ENCODE measurements at places on chromosomes 7 and 10. TPM values are rescaled to one million over a fixed set of nuclear protein-coding genes. Genes with fewer than 3 reads are reported as not detected.
A peak's percentile ranks its signal among the peaks of the same experiment; 100 is the strongest.

- H3K27me3 ChIP-seq, result no peaks in the 10 kb centered on the region
- no peaks in the 10 kb centered on the region for H3K36me3 ChIP-seq
- DNase-seq, result no peak
- no peaks in the 10 kb centered on the region for H3K4me1 ChIP-seq
Observed at GRCh38 chr7:89826557-89826956, 327.7 kb upstream of the STEAP1 start.

LOXL4 gene
- total RNA-seq, result 5.2 TPM

- DNase-seq, result no peak
- no peaks in the 10 kb centered on the region for H3K36me3 ChIP-seq
- no peaks in the 10 kb centered on the region for H3K27me3 ChIP-seq
- H3K4me1 ChIP-seq, result peaks cover 56% of the 10 kb centered on the region
- H3K27ac ChIP-seq, result peak overlapping the region; percentile 84
Observed at GRCh38 chr10:122141821-122142640, 129.1 kb upstream of the BTBD16 start.

FKBP6 gene
- not detected for total RNA-seq

MSMB gene
- not detected for total RNA-seq

DNA sequence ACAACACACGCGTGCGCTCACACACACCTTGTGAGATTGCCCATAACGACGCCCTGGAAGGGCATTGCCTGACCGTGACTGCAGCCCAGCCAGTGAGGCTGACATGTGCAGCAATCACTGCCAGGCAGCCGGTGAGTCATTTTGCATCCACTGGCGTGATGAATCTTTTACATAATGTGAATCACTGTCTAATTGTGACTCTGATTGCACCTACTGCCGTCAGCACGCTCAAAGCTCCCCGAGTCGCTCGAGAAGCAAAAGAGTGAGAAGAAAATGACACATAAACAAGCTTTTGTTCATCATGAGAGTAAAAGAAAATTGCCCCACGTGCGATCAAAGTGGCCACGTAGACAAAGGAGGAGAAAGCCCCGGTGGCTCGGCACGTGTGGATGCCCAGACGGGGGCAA is 117.4 kb upstream of the PFKP start:
- H3K27me3 ChIP-seq, result no peaks in the 10 kb centered on the region
- H3K36me3 ChIP-seq, result no peaks in the 10 kb centered on the region
- no peak for DNase-seq

ICA1 gene
- 25.5 TPM for total RNA-seq

TFR2 gene
- 0.25 TPM for total RNA-seq

GRCh38 chr7:114294036-114294435 is 120.6 kb upstream of the FOXP2 start:
- H3K36me3 ChIP-seq, result no peaks in the 10 kb centered on the region
- no peaks in the 10 kb centered on the region for H3K4me1 ChIP-seq
- no peaks in the 10 kb centered on the region for H3K27me3 ChIP-seq
- no peak overlapping the region for H3K4me3 ChIP-seq

- no peaks in the 10 kb centered on the region for H3K27me3 ChIP-seq
- no peak for DNase-seq
- H3K27ac ChIP-seq, result no peak overlapping the region
- H3K4me3 ChIP-seq, result no peak overlapping the region
- no peaks in the 10 kb centered on the region for H3K4me1 ChIP-seq
- no peaks in the 10 kb centered on the region for H3K36me3 ChIP-seq
Observed at GRCh38 chr7:47000561-47000960, 581.4 kb downstream of the TNS3 start.

- no peaks in the 10 kb centered on the region for H3K4me1 ChIP-seq
- H3K27me3 ChIP-seq, result no peaks in the 10 kb centered on the region
- DNase-seq, result no peak
- H3K27ac ChIP-seq, result no peak overlapping the region
- H3K4me3 ChIP-seq, result no peak overlapping the region
Observed at GRCh38 chr7:15452670-15453069, 109.1 kb downstream of the AGMO start.

DNA sequence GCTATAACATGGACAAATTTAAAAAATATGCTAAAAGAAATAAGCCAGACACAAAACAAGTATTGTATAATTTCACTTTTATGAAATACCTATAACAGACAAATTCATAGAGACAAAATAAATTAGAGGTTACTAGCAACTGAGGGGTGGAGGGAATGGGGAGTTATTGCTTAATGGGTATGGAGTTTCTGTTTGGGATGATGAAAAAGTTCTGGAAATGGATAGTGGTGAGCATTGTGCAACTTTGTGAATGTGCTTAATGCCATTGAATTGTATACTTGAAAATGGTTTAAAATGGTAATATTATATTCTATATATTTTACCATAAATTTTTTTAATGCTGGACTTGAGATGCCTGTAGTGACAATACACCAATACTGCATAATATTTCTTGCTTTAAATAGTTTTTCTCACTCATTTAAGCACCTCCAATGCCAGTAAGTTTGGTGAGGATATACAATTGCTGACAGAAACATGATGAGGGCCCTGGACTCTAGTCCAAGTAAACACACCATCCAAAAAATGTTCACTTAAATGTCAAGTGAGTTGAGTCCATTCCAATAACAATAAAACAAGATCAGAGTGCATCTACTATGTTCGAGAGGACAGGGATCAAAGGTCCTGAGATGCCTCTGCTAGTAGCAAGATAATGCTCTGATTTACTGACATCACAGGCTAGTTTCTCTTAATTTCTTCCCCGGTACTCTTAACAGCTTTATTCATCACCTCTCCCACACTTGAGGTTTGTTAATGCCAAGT is 71.9 kb downstream of the NT5C2 start:
- no peaks in the 10 kb centered on the region for H3K27me3 ChIP-seq
- no peak for DNase-seq
- H3K4me3 ChIP-seq, result no peak overlapping the region

ANLN gene
- total RNA-seq, result 18.9 TPM

FAM171A1 gene
- total RNA-seq, result 8.6 TPM

DNA sequence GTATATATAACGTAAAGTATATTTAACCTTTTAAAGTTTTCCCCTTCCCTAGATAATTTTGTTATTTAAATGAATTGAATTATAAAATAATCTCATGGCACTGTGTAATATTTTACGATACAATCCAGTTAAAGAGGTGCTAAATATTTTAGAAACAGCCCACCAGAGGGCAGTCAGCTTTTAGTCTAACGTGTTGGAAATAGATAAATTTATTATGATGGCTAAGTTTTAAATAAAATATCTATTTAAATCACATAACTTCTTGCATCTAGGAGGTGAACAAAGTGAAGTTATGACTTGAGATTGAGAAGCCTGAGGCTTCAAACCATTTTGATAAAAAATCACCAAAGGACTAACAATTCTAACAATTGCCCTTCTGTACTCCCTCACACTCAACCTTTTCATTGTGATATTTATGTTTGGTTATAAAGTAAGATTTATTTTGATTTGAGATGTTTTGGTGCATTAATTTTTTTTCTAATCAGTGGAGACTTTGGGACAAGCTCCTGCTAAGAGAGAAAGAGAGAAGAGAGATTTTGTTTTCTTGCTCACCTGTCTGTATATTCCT is 171.5 kb upstream of the SP4 start:
- no peak for DNase-seq
- no peaks in the 10 kb centered on the region for H3K36me3 ChIP-seq
- no peaks in the 10 kb centered on the region for H3K4me1 ChIP-seq
- no peak overlapping the region for H3K27ac ChIP-seq

TAS2R41 gene
- not detected for total RNA-seq

DNA sequence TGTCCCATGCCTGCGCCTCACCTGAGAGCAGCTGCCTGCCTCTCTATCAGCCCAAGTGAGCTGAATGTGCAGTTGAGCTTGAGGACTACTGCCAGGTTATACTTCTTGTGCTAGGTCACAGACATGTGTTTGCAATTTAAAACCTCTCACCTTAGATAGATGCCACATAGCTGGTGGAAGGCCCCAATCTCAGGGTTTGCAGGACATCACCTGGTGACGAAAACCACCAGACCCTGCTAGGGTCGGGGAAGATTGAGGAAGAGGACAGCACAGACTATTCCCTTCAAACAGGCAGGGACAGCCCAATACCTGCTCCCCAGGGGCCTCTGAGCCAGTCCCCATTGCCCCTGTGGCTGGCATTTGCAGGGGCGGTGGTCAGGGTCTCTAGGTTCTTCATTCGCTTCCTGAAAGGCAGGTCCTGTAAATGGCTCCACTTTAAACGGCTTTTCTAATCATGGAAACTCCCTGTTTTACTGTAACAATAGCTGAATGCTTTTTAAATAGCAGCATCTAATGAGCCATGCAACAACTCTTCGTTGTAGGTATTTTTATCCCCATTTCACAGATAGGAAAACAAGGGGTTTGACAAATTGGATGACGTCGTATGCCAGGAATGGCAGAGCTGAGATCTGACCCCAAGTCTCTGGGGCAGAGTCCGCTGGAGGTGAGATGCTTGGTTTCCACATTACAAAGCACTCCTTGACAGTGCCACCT is 80.1 kb downstream of the EMX2 start:
- H3K27ac ChIP-seq, result no peak overlapping the region
- H3K36me3 ChIP-seq, result no peaks in the 10 kb centered on the region
- H3K4me3 ChIP-seq, result no peak overlapping the region
- no peaks in the 10 kb centered on the region for H3K27me3 ChIP-seq

GRCh38 chr7:44348851-44349781 is 23.7 kb upstream of the CAMK2B start:
- H3K36me3 ChIP-seq, result no peaks in the 10 kb centered on the region
- H3K27me3 ChIP-seq, result no peaks in the 10 kb centered on the region
- DNase-seq, result no peak
- no peak overlapping the region for H3K4me3 ChIP-seq
- H3K4me1 ChIP-seq, result no peaks in the 10 kb centered on the region
- no peak overlapping the region for H3K27ac ChIP-seq

DNA sequence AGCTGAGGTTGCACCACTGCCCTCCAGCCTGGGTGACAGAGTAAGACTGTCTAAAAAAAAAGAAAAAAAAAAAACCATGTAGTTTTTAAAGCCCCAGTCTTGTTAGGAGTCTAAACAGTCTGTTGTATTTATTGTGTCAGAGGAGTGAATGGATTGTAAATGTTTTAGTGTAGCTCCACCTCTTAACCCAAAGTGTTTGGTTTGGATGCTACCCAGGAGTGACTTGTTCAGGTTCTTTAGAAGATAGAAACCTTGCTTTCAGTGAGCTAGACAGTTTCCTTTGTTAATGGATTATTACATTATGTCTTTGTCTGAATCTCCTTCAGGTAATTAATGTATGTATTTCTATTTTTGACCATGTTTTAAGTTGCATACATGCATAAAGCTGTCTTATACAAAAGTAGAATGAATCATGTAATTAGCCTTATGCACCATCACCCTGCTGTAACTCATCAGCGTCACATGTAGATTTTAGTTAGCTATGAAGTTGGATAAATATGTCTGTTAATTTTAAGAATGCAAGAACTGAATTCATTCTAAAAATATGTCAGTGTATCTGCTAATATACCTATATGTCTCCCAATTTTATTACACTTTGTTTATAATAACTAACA is 97.7 kb downstream of the TAF3 start:
- peaks cover 6% of the 10 kb centered on the region for H3K4me1 ChIP-seq
- DNase-seq, result no peak
- H3K27me3 ChIP-seq, result no peaks in the 10 kb centered on the region

- H3K4me1 ChIP-seq, result peaks cover 32% of the 10 kb centered on the region
- no peak for DNase-seq
- H3K27ac ChIP-seq, result no peak overlapping the region
- no peaks in the 10 kb centered on the region for H3K27me3 ChIP-seq
- H3K4me3 ChIP-seq, result no peak overlapping the region
- no peaks in the 10 kb centered on the region for H3K36me3 ChIP-seq
Observed at GRCh38 chr10:71863203-71863602, 12.2 kb upstream of the PSAP start.

GRCh38 chr7:94405506-94405905 is 10.8 kb downstream of the COL1A2 start:
- H3K27me3 ChIP-seq, result no peaks in the 10 kb centered on the region
- peak overlapping the region; percentile 95 for H3K27ac ChIP-seq
- DNase-seq, result no peak
- no peaks in the 10 kb centered on the region for H3K36me3 ChIP-seq

PCLO gene
- 10.8 TPM for total RNA-seq

DNA sequence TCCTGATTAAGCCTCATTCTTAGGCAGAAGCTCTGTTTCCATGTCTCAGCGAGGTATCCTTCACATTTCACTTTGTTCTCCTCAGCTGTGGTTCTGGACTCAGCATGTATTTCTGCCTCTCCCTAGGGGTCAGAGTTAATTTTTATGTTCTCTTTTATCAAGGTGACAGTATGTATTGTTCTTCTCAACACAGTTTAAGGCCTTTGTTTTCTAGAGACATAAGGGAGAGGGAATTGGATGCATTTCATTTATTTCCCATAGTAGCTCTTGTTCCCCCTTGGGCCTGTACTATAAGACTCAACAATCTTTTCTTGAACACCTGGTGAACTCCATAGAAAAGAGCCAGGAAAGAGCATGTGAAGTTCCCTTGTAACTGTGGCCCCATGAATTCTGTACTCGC is 214.3 kb downstream of the ZWINT start:
- no peaks in the 10 kb centered on the region for H3K4me1 ChIP-seq
- H3K27me3 ChIP-seq, result no peaks in the 10 kb centered on the region
- H3K27ac ChIP-seq, result no peak overlapping the region
- DNase-seq, result no peak

DNA sequence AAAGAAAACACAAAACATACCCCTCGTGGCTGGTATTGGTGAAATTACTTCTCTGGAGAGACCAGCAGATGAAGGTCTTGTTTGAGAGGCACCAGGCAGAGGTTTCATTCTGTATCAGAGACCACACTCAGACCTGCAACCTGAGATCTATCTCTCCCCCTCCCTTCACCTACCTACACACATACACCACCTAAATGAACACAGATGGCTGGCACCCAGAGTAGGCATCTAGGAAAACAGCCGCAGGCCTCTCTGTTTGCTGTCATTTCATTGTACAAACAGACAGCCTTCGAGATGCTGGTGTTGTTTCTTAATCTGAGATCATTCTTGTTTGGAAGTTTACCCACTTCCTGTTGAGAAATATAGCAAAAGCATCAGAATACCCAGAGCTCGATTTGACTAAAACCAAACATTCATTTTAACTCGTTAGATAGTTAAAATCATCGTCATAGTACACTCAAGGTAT is 173.9 kb upstream of the SLC25A13 start:
- no peak overlapping the region for H3K4me3 ChIP-seq
- no peak overlapping the region for H3K27ac ChIP-seq
- DNase-seq, result no peak

SPACDR gene
- total RNA-seq, result not detected

- no peaks in the 10 kb centered on the region for H3K27me3 ChIP-seq
- DNase-seq, result no peak
- H3K4me3 ChIP-seq, result peak overlapping the region; percentile 17
- no peaks in the 10 kb centered on the region for H3K4me1 ChIP-seq
- H3K36me3 ChIP-seq, result no peaks in the 10 kb centered on the region
- H3K27ac ChIP-seq, result no peak overlapping the region
Observed at GRCh38 chr10:121469797-121470606, 128.2 kb downstream of the FGFR2 start.

DNA sequence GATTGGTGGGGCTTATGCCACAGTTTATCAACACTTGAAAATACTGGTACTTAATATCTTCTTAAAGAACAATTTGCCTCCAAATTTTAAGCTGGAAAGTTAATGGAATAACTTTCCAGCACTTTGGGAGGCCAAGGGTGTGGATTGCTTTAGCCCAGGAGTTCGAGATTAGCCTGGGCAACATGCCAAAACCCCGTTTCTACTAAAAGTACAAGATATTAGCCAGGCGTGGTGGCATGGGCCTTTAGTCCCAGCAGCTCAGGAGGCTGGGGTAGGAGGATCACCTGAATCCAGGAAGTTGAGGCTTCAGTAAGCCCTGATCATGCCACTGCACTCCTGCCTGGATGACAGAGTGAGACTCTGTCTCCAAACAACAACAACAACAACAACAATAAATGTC is 56.0 kb downstream of the PRF1 start:
- H3K36me3 ChIP-seq, result no peaks in the 10 kb centered on the region
- H3K4me3 ChIP-seq, result no peak overlapping the region
- no peaks in the 10 kb centered on the region for H3K4me1 ChIP-seq
- no peaks in the 10 kb centered on the region for H3K27me3 ChIP-seq
- DNase-seq, result no peak
